M059J (cell line): ENCODE measurements at places on chromosomes 4 and X. TPM values are rescaled to one million over a fixed set of nuclear protein-coding genes. Genes with fewer than 3 reads are reported as not detected.

- no peak for DNase-seq
Observed at GRCh38 chr4:33187035-33187434, 2466.9 kb downstream of the PCDH7 start.

DNA sequence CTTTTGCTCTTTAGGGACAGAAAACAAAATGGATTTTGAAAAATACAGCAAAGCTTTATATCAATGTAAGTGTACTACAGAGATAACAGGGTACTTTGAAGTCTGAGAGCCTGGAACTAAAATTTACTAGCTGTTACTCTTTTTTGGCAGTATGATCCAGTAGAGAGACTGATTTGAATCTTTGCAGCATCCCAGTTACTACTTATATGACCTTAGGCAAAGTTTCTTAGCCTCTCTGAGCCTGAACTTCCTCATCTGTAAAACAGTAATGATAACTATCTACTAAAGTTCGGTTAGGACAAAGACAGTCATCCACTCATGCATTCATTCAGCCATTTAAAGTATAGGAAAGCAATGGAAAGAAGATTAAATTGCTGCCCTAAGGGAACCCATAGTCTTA, 10.1 kb downstream of the BRWD3 start:
- DNase-seq: no peak

DNA sequence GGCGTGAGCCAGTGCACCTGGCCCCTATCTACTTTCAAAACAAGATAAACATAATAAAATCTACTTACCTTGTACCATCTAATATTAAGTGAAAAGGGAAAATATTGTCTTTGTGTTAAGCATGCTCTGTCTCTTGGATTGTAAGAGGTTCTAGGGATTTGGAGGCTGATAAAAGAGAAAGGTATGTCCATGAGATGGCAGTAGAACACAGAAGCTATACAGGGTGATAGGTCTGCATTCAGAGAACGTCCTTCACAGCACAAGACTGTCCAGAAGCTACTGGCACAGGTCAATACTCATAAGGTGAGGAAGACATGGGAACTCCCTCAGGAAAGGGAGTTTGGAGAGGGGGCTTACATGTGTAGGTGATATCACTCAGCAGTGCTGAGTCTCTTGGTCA, 135.5 kb downstream of the TMEM47 start:
- peak; percentile 23 for DNase-seq

- DNase-seq: no peak
Observed at GRCh38 chr4:170868170-170868569, 778.4 kb upstream of the AADAT start.

DNA sequence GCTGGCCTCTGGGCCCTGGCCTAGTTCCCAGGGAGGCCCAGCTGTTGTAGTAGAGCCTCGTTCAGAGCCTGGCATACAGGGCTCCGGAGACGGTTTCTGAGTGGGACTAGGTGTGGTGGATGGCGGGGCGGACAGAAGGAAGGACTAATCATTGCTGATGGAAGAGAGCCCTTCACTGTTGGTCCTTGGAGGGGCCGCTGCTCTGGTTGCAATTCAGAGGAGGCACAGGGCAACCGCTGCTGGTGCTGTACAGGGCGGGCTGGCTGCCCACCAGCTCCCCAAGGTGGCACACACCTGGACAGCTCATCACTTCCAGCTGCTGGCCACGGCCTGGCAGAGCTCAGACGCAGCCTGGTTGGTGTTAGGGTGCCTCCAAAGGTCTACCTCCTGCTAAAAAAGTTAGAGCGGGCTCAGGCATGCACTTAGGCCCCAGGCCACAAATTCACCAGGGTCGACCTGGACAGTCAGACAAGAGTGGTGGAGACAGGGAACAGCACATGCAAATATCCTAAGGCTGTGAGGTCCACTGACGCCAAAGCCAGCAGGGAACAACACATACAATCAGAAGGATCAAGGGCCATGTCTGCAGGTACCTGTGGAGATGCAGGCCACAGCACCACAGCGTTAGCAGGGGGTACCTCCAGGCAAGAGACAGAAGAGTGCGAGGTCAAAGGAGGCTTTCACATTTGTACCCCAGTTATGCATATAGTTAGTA, 7.5 kb upstream of the RNF4 start:
- DNase-seq: no peak

GRCh38 chr4:88613417-88613875, 21.2 kb downstream of the HERC3 start:
- DNase-seq: no peak

- DNase-seq: peak; percentile 20
Observed at GRCh38 chrX:130028196-130028595, 45.8 kb downstream of the BCORL1 start.

- DNase-seq: no peak
Observed at GRCh38 chr4:82710197-82710929, 88.2 kb downstream of the SCD5 start.

- peak; percentile 40 for DNase-seq
Observed at GRCh38 chr4:26719954-26720552, 136.2 kb downstream of the TBC1D19 start.

DNA sequence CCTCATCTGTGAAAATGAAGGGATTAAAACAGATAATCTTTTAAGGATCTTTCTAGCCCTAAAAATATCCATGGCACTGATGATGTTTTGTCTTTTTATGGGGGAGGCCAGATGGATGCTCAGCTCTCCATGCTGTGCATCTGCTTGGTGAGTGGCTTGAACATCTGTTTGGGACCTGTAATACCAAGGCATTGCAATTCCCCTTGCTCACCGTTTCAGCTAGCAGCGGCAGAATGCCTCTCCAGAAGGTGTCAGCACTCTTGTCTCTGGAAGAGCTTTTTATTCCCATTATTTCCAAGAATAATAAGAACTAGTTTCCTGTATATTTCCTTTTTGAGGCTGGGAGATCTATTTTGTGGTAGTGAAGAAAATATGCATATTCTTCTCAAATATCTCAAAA, 151.9 kb upstream of the ANK2 start:
- DNase-seq: no peak

The DYNLT3 gene
- 85.6 and 94.0 TPM in 2 replicates for total RNA-seq

The CHRNA9 gene
- 1.5 and 3.1 TPM in 2 replicates for total RNA-seq

The FAM50A gene
- total RNA-seq: 99.6 and 139 TPM in 2 replicates

The SLC25A43 gene
- total RNA-seq: 34.3 and 46.8 TPM in 2 replicates
